Gastroesophageal sphincter (tissue), 4 donors: ENCODE measurements at places on chromosomes 11 and 22. TPM values are rescaled to one million over a fixed set of nuclear protein-coding genes. Genes with fewer than 3 reads are reported as not detected.

The DDI1 gene
- not detected for total RNA-seq

The FAM181B gene
- total RNA-seq, result 1.9 TPM

The TNNT3 gene
- total RNA-seq, result 1.7 TPM

The GUCY1A2 gene
- 2.5 TPM for total RNA-seq

The RFPL3 gene
- not detected for total RNA-seq

- ATAC-seq, result no peak
Measured at GRCh38 chr22:42919199-42919598, 62.1 kb upstream of the ARFGAP3 start.

- ATAC-seq, result no peak
Measured at GRCh38 chr11:92931746-92932422, 37.6 kb upstream of the MTNR1B start.

DNA sequence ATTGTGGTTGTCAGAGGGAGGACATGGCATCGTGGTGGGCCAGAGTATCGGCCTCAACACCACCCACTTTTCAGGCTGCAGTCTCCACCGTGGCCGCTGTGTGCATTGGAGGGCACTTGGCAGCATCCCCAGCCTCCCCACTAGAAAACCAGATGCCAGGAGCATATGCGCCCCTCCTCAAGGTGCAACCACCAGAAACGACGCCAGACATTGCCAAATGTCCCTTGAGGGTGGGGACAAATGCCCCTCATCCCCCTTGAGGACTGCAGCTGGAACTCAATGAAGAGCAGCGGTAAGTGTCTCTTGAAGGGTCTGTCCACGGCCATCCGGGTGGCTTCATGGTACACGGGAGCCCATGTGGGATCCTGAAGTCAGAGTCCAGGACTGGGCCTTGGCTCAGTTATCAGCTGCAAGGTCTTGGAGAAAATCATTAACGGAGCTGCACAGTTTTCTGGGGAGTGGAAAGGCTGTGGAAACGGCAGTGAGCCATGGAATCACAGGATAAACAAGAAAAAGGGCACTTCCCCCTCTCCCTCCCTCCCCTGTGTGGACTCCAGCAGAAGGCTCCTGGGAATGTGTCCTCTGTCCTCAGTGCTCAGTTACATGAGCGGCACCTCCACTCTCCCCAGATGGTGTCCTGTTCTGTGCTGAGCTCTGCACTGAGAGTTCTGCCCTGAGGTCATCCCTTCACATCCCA is 324.4 kb upstream of the B3GAT1 start:
- ATAC-seq, result no peak

- no peak for ATAC-seq
Measured at GRCh38 chr11:118186346-118187107, 10.1 kb upstream of the SCN2B start.

DNA sequence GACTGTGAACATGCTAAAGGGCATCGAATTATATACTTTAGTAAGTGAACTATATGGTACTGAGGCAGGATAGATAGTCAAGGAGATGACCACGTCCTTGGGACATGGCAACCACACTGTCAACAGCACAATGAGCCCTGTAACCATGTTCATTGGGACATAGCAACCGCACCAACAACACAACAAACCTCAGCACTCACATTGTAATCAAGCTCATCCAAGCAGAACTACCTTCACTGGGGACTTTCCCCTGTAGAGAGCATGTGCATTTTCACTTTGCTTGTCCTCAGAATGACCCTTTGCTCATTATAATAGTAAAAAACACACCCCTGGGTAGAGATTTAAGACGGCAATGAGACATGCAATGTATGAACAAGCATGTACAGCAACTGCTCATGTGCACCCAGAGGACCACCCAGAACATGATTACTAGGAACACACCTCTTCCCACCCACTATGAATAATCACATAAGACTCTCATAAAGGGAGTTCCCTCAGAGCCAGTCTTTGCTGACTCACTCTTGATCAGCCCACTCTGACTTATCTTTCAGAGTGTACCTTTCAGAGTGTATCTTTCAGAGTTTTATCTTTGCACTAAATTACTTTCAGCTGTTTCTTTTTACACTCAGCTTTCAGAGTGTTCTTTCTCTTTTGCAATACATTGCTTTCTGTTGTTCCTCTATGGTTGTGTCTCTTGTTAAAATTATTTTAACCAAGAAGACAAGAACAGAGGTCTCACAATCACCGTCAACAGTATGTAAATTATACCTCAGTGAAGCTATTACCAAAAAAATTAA is 4.1 kb upstream of the PLAAT2 start:
- peak; percentile 83 for ATAC-seq

DNA sequence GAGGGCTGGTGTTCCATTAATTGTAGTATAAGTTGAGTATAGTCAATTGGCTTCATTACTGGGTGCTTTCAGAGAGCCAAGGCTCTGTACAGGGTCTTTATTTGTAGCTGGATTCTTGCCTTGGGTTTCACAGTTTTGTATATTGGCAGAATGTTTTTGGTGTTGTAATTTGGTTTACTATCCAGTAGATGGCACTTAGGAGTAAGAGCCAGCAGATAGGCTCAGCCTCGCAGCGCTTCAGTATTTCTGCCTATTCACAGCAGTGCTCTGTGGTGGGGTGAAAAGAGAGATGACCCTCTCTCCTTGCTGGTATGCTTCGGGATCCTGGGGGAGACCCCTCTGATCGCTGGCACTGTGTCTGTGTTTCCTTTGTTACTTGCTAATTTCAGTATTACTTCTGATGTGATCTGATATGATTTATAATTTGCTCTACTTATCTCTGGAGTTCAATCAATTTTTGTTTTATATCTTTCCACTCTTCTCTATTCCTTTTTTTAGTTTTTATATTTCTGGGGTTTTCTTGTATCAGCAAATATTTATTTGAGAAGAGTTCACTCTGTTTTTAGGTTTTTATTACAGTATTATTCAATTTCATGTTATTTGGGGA is 52.2 kb downstream of the ANO5 start:
- ATAC-seq, result peak; percentile 53

GRCh38 chr22:39381930-39382329 is 17.6 kb upstream of the TAB1 start:
- ATAC-seq, result no peak

GRCh38 chr22:45162531-45162930 is 1.2 kb upstream of the NUP50 start:
- ATAC-seq, result no peak

DNA sequence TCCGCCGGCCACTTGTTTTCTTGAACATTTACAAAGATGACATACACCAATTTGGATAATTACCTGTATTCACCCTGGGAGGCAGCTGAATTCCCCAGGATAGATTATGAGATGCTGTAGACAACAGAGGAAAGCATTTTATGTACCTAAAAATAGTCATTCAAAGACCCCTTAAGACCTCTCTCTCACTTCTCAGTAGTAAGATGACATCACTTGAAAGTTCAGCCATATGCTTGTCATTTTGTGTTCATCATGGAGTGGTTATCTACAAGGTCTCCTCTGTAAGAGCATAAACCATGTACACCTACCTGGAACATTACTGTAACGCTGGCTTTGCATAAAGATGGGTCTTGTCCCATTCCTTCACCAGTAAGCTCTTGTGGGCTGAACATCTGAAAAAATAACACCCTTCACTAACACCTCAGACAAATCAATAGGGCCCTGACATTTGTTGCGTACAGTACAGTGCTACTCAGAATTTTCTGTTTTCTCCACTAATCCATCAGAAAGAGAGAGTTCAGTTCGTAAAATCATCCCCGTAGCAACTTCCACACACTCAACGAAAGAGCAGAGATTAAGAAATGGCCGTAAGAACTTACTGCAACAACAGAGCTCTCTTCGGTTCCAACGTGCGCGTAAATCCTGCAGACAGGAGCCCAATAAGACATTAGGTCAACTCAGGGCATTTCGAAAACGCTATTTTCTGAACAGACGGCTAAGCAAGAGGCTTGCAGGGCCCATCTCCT is 15.6 kb upstream of the WDR74 start:
- no peak for ATAC-seq

DNA sequence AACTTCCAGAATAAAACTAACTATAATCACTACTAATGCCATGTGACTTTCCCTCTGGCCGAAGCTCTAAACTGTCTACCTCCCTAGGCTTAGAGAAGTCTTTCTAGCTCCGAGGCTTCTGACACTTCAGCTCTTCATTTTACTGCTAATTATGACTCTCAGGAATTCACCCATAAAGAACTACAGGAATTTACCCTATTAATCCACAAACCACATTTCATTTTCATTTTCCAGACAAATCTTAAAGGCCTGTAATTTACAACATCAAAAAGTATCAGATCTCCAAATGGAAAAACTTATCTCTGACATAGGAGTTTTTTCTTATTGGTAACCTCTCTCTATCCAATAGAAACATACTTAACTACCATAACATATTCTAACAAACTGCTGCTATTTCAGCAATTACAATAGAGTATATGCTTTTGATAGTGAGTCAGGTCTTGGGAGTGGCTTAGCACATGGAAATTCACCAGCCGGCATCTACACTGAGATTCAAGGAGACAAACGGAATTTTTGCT is 33.4 kb downstream of the MRTFA start:
- ATAC-seq, result no peak

DNA sequence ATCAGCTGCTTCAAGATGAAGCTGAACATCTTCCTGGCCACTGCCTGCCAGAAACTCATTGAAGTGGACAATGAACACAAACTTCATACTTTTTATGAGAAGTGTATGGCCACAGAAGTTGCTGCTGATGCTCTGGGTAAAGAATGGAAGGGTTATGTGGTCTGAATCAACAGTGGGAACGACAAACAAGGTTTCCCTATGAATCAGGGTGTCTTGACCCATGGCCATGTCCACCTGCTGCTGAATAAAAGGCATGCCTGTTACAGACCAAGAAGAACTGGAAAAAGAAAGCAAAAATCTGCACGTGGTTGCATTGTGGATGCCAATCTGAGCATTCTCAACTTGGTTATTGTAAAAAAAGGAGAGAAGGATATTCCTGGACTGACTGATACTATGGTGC is 22.2 kb upstream of the BIRC3 start:
- no peak for ATAC-seq

- no peak for ATAC-seq
Measured at GRCh38 chr11:124756033-124756752, 4.1 kb upstream of the VSIG2 start.
